ENCODE measurements at places on chromosomes 7 and 10.

- DNase-seq = no peak
Measured at GRCh38 chr10:7445474-7446185, 34.8 kb upstream of the SFMBT2 start.

DNA sequence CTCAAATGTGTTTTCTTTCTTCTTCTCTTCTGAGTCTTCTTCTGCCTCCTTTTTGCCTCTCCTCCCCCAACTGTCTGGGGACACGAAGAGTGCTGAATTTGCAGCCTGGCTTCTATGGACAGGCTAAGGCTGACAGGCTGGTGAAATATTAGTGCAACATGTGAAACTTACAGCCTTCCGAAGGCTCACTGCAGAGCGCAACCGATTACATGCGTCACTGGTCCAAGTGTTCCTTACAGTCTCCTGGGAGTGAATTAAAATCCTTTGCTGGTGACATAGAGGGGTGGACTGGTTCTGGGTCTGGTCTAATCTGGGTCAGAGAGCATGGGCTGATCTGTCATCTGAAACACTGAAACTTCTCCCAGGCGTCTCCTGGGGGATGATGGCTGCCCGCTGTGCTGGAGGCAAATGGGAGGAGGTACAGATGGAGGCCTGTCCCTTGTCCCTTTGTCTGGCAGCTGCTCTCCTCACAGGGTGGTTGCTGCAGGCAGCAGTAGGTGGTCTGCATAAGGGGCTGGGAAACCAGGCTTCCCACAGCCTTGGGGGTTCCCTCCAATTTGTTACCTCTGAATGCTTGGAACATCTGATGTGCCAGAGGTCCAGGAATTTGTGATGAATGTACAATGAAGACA lies 143.8 kb upstream of the BMPER start:
- no peak for DNase-seq

DNA sequence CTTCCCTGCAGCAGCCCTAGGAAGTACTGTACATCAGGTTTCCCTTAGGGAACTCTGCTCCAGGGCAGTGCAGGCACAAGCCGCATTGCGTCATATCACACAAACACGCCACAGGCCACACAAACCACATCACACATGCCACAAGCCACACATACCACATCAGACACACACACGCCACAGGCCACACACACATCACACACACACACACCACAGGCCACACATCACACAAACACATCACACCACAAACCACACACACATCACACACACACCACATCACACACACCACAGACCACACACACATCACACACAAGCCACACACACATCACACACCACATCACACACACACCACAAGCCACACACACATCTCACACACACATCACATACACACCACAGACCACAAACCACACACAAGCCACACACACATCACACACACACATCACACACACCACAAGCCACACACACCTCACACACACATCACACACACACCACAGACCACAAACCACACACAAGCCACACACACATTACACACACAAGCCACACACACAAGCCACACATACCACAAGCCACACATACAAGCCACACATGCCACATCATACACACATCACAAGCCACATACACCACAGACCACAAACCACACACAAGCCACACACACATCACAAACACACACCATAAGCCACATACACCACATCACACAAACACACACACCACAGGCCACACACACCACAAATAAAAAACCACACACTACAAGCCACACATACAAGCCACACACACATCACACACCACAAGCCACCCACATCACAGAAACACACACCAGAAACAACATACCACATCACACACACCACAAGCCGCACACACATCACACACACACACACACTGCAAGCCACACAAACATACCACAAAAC lies 53.4 kb downstream of the TMEM209 start:
- peak; percentile 47 for DNase-seq

DNA sequence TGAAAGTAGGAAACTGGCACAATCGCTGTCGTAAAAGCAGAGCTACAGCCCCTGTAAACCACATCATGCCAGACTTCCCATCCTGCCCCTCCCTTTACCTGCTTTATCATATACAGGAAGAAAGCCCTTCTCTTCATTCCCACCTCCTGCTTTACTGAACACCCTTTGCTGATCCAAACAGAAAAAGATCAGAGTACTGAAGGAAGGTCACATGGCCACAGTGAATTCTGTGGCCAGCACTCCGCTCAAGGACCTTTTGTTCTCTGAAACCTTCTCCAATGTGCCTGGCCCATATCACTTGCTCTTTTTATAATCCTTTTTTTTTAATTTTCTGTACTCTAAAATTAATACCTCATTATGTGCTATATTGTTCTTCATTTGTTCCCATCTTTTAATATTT lies 108.8 kb upstream of the LRGUK start:
- no peak for DNase-seq

Data from astrocyte (in vitro differentiated cells and primary cell).